ENCODE measurements at places on chromosomes 4 and X.

- peak; percentile 38 for DNase-seq
Observed at GRCh38 chrX:7146703-7147412, 654 bp upstream of the STS start.

- DNase-seq, result no peak
Observed at GRCh38 chr4:143421609-143422008, 84.9 kb downstream of the GAB1 start.

DNA sequence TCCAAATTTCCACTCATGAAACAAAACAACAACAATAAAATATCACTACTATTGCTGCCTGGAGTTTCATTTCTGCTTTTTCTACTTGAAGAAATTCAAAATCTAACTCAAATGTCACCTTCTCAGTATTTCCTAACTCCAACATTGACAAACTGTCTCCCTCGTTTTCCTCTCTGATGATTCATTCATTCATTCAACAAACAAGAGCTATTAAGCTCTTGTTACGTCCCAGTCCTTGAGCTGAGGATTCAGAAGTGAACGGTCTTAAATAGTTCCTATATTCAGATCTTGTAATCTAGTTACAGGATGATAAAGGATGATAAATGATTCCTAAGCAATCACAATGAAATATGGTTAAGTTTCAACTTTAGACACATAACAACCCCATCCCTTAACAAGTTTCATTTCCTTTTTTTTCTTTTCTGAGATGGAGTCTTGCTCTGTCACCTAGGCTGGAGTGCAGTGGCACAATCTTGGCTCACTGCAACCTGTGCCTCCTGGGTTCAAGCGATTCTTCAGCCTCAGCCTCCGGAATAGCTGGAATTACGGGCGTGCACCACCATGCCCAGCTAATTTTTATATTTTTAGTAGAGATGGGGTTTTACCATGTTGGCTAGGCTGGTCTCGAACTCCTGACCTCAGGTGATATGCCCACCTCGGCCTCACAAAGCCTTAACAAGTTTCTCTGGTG lies 1.7 kb downstream of the SLC9B2 start:
- DNase-seq, result peak; percentile 62

- DNase-seq, result peak; percentile 28
Observed at GRCh38 chrX:73563738-73564068, 706 bp downstream of the CHIC1 start.

DNA sequence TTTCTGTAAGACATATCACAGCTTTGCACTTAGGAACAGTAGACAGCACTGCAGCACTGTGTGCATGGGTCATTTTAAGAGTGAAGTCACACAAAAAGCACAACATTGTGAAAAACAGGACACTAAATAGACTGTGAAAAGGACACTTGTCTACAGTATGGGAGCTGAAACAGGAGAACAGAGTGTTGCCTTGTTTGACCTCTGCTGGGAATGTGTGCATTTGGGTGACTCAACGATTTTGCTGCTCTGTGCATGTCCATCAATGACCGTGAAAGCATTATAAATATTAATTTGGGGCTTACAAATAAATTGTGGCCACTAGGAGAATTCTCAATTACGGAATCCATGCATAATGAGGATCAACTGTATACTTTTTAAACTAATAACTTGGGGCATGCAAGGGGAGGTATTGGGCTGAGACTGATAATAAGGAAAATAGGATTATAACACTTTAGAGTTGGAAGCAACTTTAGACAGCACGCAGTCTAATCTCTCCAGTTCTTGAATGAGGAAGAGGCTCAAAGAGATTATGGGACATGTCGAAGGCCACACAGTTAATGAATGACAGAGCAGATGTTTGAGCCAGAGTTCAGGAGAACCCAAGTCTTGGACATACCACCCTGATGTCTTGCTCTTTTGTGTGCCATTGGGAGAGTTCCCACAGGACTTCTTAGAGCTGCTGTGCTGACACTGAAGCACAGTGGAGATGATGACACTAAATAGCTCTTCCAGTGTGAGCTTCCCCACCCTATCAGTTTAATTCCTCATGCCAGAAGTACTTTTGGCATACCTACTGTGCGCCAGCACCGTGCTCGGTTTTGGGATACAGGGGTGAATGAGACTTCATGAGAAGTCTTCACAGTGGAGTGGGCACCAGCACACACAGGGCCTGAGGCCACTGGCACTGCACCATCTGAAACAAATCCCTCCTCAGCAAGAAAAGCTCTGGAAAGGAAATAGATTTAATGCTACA lies 79.3 kb downstream of the FRAS1 start:
- DNase-seq, result peak; percentile 10

GRCh38 chr4:16464651-16465050 lies 238.4 kb upstream of the TAPT1 start:
- no peak for DNase-seq
